ENCODE measurements at places on chromosomes 6 and 20.

GRCh38 chr6:140744659-140745320 is 1370.3 kb upstream of the CITED2 start:
- DNase-seq = no peak

- DNase-seq = no peak
Observed at GRCh38 chr6:49902856-49903255, 36.5 kb upstream of the CRISP1 start.

GRCh38 chr6:116932496-116932895 is 55.5 kb downstream of the RFX6 start:
- DNase-seq = no peak

DNA sequence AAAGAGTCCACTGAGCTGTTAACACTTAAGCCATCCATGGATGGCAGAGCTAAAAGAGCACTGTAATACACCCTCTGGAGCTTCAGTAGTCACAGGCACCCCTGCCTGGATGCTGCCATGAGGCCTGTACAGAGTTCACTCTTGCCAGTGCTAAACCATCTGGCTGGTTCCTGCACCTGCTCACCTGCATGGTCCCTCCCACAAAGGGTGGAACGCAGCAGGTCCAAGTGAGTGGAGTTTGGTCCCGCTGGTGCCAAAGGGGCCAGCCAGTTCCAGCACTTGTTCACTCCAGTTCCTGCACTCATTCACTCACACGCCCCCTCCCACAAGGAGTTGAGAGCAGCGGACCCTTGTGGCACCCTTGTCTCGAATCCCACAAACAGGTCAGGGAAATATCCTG is 503.5 kb downstream of the HACE1 start:
- DNase-seq = no peak

- DNase-seq = no peak
Observed at GRCh38 chr6:112800916-112801315, 453.8 kb downstream of the RFPL4B start.

DNA sequence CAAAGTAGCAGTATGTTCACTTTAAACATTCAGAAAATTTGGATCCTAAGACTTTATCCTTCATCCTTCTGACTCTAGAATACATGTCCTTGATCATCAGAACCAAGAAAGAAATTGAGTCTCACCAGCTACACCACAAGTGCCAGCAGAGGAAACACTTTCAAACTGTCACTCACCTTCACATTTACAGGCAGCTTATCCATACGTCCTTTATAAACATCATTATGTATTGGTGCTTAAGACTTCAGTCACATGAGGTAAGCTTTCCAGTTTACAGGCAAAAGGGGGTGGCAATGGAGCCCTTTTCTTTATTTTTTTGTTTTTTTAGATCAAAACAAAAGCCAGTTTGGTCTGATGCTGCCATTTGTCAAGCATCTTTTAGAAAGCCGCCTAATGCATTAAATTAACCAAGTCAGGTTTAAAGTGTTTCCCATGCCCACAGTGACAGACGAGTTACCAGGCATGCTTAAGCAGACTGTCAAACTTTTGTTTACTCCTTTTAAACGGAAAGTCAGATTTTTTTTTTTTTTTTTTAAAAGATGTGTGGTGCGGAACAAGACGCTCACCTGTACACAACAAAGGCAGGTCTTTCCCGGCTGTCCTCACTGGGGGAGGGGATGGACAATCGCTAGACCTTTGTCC is 952 bp upstream of the BRPF3 start:
- DNase-seq = no peak

DNA sequence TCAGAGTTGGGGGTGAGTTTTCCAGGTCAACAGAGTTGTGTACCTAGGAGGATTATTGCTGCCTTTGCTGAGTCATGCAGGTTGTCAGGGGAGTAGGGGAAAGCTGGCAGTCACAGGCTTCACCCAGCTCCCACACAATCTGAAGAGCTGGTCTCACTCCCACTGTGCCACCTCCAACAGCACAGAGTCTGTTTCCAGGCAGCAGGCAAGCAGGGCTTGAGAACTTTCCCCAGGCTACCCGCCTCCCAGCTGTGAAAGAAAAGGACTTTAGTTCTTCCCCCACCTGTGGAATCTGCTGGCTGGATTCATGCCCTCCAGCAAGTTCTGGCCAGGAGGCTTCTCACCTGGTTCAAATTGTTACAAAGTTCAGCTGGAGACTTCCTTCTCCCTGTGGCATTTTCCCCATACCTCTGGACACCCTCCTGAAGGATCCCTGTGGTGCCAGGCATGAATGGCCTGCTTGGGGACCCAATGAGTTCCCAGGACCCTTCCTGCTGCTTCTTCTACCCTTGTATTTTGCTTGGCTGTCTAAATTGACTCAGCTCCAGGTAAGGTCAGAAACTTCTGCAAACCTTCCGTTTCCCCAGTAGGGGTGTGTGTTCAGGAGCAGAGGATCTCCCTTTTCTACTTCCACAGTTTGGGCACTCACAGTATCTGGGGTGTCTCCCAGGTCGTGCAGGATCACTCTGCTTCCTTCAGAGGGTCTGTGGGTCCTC is 378.1 kb upstream of the MAN1A1 start:
- DNase-seq = no peak

GRCh38 chr6:164859816-164860215 is 449.6 kb downstream of the C6orf118 start:
- DNase-seq = no peak

GRCh38 chr6:29763491-29764289 is 40.5 kb downstream of the HLA-F start:
- DNase-seq = no peak

- DNase-seq = no peak
Observed at GRCh38 chr6:163675611-163676010, 261.1 kb downstream of the QKI start.

GRCh38 chr6:92047860-92048259 is 1371.5 kb downstream of the EPHA7 start:
- DNase-seq = no peak

GRCh38 chr6:10112871-10113549 is 301.9 kb downstream of the TFAP2A start:
- no peak for DNase-seq

DNA sequence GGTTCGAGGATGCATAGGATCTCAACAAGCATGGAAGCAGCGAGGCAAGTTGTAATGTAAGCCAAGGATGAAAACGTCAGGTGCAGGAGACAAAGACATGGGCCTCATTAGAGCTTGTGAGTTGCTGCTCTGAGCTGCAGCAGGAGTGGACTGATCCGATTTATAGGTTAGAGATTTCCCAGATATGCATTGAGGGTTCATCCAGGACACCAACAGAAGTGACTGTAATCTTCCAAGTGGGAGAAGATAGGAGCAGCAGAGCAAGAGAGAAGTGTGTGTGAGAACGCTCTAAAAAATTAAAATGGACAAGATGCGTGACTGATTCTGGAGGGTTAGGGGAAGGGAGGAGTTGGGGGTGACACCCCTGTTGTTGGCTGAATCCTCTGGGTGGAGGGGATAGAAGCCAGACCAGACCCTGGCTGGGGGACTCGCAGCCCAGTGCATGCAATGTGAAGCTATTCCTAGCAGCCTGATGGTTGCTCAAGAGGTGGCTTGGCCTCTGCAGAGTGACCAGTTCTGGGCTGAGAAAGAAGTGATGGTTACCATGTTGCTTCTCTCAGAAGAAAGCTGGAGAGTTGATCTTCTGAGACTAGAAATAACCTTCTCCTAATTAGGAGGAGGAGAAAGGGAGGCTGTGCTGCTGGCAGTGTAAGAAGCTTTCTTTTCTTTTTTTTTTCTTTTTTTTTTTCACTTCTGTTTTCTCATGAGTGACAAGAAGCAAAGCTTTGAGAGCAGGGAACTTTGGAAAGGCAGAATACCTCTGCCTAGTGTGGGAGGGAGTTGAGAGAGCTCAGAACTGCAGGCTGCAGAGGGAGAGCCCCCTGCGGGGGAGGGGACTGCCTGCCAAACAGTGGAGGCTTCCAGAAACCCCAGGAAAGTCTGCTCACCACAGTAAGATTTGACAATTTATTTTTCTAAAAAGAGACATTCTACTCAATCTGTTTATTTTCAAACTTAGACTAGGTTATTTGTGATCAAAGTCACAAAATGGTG is 116.9 kb downstream of the SLX4IP start:
- no peak for DNase-seq

DNA sequence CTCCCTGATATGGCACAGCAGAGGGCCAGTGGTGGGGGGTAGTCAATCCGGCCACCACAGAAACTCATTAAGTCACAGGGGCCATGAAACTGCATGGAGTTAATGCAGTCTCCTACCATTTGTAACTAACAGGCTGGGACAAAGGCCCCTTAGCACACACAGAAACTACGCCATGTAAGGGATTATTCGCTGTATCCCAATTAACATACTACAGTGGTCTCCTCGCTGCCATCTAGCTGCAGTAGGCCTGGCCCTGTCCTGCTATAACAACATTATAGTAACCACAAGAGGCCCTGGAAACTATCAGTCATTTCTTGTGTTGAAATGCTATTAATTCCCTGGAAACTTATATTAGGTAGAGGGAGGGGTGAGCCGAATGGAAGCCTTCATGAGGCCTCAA is 72.3 kb upstream of the CCN2 start:
- no peak for DNase-seq

- DNase-seq = no peak
Observed at GRCh38 chr6:144488590-144488989, 203.5 kb downstream of the UTRN start.

- DNase-seq = no peak
Observed at GRCh38 chr6:150902142-150902776, 36.8 kb downstream of the MTHFD1L start.

All from NCI-H2029 treated with DMSO at 0.1 percent for 48 hours (cell line).